ENCODE measurements at places on chromosomes 1 and 21.

DNA sequence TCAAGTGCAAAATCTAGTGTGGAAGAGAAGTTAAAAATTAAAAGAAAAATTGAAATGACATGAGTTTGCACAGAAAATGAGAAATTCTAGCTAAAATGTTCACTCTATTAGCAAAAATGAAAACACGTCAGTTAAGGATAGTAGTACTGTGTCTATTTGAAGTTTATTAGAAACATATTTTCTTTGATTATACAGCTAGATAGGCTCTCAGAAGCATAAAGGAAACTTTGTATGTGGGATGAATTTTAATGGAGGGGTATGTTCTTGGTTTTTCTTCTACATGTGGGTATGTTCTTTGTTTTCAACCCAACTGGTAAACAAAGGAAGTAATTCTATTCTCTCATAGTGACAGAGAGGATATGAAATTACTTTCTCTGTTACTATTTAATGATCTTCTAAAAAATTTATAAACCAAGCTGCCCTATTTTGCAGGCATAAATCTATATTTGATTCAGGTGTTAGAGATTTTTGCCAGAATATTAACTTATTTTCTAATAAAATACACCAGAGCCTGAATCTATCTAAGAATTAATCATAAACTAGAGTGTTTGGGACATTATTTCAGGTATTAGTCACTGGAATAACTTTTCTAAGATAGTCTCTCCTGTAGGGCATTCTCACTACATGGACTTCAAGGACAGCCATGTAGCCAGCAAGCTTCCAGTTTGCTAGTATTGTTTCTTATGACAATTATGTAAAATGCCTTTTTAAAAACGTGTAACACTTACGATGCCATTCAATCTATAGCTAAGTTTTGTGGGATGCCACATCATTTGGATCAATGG lies 15.8 kb downstream of the GPSM2 start:
- DNase-seq: no peak

GRCh38 chr1:204359131-204359473 lies 627 bp downstream of the PLEKHA6 start:
- no peak for DNase-seq

DNA sequence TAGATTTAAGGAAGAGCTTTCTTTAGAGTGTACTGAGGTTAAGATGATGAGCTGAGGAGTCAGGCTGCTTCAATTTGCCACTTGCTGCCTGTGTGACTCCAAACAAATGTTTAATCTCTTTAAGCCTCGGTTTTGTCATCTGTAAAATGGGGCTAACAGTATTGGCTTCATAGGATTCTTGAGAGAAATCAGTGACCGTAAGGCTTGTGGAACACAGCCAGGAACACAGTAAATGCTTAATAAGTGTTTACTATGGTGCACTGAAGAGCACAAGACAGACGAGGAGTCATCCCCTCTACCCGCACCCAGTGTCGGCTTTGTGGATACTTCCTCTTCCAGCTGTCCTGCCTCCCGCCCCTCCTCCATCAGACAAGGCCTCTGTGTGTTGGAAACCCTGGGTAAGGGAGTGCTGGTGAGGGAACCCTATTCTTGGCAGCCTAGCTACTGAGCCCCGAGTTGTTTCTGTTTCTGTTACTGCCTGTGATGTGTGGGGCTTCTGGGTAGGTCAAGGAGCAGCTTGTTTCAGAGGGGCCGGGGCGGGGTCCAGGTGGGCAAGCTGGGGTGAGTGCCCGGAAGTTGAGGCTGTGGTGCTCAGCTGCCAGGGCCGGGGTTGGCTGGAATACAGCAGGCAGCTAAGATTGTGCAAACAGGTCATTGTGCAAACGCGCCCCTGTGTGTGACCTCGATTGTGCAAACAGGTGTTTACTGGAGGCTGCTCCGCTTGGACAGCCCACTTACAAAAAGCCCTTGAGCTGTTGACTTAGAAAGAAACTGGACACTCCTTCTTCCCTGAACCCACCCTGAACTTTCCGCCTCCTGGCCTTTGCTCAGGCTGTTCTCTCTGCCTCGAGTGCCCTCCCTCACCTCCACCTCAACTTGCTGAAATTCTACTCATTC lies 4.0 kb upstream of the CSF3R start:
- DNase-seq: no peak

GRCh38 chr1:214707306-214708087 lies 104.5 kb downstream of the CENPF start:
- DNase-seq: no peak

DNA sequence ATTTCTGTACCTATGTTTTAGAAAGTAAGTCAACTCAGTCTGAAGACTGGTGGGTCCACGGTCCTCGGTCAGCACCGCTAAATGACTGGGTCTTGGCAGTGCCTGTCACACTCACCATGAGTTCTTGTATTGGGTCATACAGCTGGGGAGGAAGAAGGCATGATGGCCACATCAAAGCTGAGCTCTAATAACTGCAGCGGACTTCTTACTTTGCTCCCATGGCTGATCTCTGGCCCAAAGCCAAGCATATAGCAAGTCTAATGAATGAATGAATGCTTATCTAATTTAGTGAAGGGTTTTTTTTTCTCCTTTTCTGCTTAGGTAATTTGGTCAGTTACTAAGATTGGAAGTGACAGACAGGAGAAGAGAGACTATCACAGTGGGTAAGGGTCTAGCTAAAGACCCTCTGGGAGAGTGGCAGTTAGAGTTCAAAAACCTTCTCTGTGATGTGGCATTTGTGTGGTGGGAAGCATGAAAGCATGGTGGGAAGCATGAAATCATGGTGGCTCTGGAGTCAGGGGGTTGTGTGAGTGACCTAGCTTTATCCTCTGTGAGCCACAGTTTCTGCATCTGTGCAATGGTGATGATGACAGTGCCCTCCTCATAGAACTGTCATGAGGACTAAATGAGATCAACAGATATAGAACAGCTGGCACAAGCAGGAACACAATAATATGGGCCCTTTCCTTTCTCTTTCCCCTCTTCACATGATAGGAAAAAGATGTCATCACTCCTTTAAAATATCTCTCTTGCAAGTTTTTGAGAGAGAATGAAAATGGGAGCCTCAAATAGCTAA lies 78.9 kb upstream of the JAK1 start:
- DNase-seq: no peak

GRCh38 chr21:32533611-32534010 lies 51.7 kb downstream of the TCP10L start:
- no peak for DNase-seq
